ENCODE measurements at places on chromosomes 1 and 21.

DNA sequence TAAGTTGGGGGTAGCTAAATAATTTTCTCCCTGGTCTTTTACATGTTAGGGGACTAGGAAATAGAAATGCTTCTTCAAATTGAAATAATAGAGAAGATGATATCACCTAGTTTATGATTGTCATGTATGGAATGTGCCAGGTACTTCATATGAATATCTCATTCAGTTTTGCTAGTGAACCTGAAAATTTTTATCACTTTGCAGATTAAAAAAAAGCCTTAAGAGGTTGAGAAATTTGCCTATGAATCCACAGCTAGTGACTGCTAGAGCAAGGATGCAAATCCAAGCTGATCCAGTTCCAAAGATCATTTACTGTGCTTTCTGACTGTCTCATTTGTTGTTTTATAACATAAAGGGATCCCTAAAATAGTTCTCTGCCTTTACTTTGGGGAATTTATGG is 24.7 kb downstream of the RNF2 start:
- no peak for DNase-seq

DNA sequence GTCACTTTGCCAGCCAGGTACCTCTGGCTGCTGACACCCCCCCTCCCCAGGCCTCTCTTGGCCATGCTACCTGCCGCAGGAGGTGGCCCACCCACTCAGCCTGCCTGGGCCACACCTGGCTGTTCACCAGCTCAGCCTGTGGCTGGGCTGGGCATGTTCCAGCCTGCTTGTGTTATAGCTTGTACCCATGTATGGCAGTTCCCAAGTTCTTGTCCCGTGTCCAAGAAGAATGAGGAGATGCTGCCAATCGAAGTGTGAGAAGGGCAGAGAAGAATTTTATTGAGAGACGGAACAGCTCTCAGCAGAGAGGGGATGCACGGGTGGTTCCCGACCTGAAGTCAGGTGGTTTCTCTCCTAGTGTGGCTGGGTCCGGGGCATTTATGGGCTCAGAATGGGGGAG is 3.9 kb upstream of the MMEL1 start:
- DNase-seq = no peak

- no peak for DNase-seq
Measured at GRCh38 chr1:17639703-17640340, 100.3 kb downstream of the ARHGEF10L start.

GRCh38 chr1:180542113-180542837 is 16.5 kb upstream of the OVAAL start:
- DNase-seq = no peak

DNA sequence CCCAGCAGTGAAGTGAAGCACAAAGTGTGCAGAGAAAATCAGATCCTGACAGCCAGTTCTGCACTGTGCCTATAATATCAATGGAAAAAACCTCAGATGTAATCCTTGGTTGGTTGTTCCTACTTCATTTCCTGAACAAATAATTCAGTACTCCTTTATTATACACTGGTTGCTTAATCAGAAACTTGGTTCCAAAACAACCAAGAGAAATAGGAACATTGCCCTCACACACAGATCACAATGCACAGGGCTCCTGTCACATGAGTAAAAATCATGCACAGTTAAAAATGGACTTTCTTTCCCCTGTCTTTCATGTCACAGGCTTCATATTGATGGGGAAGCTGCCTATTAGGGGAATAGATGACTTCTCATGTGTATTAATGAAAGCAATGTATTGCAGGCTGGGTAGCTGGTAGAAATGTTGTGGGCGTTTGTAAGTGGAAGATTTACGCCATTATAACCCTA is 9.7 kb downstream of the DNASE2B start:
- no peak for DNase-seq

DNA sequence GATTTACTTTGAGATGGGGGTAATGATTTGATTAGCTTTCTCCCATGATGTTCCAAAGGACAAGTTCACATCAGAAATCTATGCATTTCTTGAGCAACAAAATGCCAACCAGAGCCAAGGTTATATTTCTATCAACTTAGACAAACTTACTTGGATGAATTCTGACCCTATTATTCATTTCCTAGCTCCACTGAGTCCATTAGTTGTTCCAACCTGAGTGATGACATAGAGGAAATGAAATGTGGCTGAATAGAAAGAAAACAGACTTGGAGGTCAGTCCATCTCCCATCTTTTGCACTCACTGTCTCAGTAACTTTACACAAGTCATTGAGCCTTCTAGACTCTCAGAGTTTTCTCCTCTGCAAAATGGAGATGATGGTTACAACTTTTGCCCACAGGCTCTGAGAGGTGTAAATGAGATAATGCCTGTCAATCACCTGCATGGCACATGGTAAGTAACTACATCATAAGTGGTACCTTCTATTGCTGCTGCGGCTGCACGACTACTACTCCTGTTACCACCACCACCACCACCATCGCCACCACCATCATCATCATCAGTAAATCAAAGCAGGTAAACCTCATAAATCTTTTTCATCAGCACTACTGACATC is 98.2 kb downstream of the PTPN14 start:
- no peak for DNase-seq

DNA sequence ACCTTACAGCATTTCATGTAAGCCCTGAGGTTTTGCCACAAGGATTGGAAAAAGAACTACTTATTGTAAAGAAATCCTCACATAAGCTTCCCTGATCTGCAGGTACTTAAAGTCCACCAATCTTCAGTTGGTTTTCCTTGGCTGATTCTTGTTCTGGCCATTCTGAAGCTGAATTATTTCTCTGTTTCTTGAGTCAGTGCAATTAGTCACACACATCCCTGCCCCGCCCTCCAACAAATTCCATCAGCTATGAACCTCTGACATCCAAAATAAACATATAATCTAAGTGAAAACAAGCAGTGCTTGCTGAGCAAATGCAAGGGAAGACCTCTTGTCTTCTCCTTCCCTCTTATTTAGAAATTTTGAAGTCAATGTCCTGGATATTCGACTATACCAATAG is 8.2 kb upstream of the FNDC7 start:
- no peak for DNase-seq

- no peak for DNase-seq
Measured at GRCh38 chr1:177270863-177271262, 100.1 kb downstream of the BRINP2 start.

DNA sequence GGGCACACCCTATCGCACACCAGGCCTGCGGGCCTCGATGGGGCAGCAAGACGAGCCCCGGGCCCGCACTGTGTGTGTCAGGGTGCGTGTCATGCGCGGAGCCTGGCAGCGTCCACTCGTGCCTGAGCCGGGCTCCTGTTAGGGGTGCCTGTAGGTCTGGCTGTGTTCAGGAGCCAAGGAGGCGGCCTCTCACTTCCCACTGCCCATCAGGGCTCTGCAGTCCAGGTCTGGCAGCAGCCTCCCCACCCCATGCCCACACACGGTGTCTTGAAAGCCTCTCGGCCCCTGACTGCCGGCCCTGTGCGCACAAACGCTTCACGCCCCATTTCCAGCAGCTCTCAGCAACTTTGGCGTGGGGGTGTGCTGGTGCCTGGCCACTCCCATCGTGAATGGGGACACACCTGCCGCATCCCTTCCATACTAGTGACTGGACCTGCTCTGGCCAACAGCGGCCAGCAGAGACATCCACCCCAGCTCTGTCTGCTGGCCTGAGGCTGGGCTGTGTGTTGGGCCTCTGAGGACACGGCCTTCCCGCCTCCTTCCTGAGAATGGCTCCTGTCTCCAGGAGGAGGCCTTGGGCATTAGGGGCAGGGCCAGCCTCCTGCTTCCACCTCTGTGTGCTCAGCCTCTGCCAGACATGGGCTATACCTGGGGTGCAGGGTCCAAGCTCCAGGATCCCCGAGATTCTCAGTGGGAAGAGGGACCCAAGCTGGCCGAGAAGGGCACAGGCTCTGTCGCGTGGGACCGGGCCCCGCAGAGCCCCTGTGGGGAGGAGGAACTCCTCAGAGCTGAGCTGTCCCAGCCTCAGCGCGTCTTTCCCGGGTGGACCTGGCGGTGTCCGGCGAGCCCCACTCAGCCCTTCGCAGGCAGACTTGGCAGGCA is 41.8 kb upstream of the ACTRT2 start:
- DNase-seq = no peak

- no peak for DNase-seq
Measured at GRCh38 chr1:111620441-111620971, 917 bp downstream of the RAP1A start.

DNA sequence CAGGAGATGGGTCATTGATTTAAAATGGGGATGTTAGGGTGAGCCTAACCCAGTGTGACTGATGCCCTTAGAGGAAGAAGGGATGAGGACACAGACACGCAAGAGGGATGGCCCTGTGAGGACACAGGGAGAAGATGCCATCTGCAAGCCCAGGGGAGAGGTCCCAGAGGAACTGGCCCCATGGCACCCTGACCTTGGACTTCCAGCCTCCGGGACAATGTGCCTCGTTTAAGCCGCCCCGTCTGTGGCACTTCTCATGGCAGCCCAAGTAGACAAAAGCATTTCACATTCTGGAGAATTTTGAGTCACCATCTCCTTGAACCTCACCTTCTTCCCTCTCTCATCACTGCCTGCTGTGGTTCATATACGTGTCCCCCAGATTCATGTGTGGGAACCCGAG is 20.1 kb upstream of the PCBP3 start:
- DNase-seq = no peak

- no peak for DNase-seq
Measured at GRCh38 chr1:65114322-65114721, 33.7 kb upstream of the AK4 start.

- no peak for DNase-seq
Measured at GRCh38 chr21:33977017-33977720, 61.6 kb upstream of the ATP5PO start.

GRCh38 chr1:12341667-12342066 is 111.8 kb downstream of the VPS13D start:
- DNase-seq = no peak

DNA sequence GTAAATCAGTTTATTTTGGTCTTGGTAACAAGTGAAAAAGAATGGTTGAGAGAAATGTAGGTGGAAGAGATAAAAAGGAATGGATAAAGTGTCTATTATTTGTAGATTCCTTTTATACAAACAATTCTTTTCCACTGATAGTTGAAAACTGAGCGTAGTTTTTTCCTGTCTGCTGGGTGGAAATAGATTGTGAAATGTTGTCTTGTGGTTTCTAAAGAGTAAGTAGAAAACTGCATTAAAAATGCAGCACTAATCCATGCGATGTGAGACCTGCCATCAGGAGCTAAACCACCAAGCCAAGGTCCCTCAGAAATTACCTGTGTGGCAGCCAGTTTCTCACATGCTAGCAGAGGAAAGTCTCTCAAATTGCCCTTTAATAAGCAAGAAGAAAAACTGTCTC is 103.2 kb upstream of the SLC44A3 start:
- DNase-seq = no peak

DNA sequence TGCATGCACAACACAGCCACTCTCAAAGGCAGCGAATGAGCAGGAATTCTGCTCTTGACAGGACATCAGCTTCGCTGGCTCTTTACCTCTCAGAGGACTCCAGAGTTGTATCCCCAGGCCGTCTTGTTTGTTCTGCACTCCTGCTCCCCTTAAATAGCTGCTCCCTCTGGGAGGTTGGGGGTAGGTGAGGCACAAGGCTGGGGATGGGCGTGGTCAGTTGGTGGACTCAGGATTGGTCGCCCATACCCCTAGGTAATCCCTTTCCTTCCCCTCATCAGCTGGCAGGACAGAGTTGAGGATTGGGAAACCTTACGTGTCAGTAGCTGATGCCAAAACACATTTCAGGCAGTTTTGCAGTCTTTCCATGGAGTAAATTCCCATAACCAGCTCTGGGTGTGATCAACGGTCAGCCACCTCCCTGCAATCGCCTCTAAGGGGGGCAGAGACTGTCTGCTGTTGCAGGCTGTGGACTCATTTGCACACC is at the start of gene PLA2G2A:
PLA2G2A (minus strand) TSS at position 125 of the 484 bp plus-strand sequence. CDS start 845 bp downstream, outside the sequence.
- DNase-seq = no peak

GRCh38 chr1:209231476-209232156 is 351.9 kb upstream of the CAMK1G start:
- DNase-seq = no peak

- no peak for DNase-seq
Measured at GRCh38 chr1:95278173-95279006, 44.4 kb downstream of the RWDD3 start.

- DNase-seq = no peak
Measured at GRCh38 chr1:4175566-4176405, 275.7 kb upstream of the C1orf174 start.

- no peak for DNase-seq
Measured at GRCh38 chr1:22273686-22274681, 131.1 kb upstream of the WNT4 start.

GRCh38 chr1:207002724-207003146 is 29.8 kb downstream of the C1orf116 start:
- DNase-seq = no peak

GRCh38 chr21:35908311-35909078 is 151.8 kb downstream of the SETD4 start:
- no peak for DNase-seq

GRCh38 chr1:150808846-150809245 is 786 bp upstream of the CTSK start:
- DNase-seq = no peak

DNA sequence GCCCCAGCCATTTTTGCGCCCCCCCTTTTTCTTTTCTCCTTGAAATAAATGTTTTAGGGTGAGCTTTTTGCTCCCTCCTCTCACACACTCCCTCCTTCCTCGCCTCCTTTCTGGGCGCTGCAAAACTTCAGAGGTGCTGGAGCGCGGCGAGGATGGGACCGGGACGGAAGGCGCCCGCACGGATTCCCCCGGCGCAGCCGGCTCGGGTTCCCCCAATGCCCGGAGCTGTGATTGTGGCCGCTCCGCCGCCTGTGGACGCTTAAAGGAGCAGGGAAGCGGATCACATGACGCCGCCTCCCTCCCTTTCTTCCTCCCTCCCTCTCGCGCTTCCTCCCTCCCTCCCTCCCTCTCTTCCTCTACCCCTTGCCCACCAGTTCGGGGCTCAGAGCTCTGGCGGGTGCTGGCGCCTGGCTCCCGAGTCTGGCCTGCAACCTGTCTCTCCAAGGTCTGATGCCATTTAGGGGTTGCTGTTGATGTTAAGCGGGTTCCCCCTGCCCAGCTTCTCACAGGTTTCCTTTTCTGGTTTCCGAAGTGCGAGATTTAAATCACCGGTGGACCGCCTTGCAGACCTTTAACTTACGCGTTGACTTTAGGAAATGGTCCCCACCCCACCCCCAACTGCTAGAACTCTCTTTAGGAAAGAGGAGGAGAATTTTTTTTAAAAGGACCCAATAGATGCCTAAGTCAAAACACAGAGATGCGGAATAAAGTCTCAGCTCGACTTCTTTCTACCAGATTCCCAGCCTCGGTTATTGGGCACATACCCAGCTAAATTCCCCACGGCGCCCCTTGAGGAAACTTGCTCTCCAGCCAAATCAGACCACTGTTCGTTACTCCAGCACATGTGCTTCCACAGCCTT is at the start of gene WLS:
WLS (minus strand) TSS at position 235 of the 860 bp plus-strand sequence; CDS start at position 11, 224 bp downstream.
- DNase-seq = no peak

DNA sequence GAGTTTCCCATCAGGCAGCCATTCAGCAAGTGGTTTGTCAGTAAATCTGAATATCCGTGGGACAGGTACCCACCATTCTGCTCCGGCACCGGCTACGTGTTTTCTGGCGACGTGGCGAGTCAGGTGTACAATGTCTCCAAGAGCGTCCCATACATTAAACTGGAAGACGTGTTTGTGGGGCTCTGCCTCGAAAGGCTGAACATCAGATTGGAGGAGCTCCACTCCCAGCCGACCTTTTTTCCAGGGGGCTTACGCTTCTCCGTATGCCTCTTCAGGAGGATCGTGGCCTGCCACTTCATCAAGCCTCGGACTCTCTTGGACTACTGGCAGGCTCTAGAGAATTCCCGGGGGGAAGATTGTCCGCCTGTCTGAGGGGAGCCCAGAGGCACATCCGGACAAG is 48.4 kb downstream of the B3GALT5 start:
- DNase-seq = no peak

All from effector memory CD8-positive, alpha-beta T cell (primary cell).